ENCODE measurements at places on chromosomes 11 and 22. TPM values are rescaled to one million over a fixed set of nuclear protein-coding genes. Genes with fewer than 3 reads are reported as not detected.

The PRCP gene
- 22.7 TPM for total RNA-seq

The SLC6A5 gene
- total RNA-seq: not detected

The DKK3 gene
- not detected for total RNA-seq

The HTR3A gene
- not detected for total RNA-seq

The SLCO2B1 gene
- not detected for total RNA-seq

The RIMBP3C gene
- total RNA-seq: 0.34 TPM

The NTM gene
- total RNA-seq: not detected

The ART5 gene
- not detected for total RNA-seq

The GLYATL2 gene
- not detected for total RNA-seq

The SESN3 gene
- 62.0 TPM for total RNA-seq

The OR6T1 gene
- total RNA-seq: not detected

The PYGM gene
- total RNA-seq: 4.8 TPM

The KIF18A gene
- total RNA-seq: 13.1 TPM

The UBQLN3 gene
- total RNA-seq: not detected

The NRGN gene
- 6.1 TPM for total RNA-seq

The CTTN gene
- total RNA-seq: 53.7 TPM

The PRODH gene
- total RNA-seq: 1.0 TPM

The SGSM1 gene
- total RNA-seq: 0.64 TPM

The PNPLA5 gene
- not detected for total RNA-seq

The OR8G5 gene
- not detected for total RNA-seq

- DNase-seq: no peak
Observed at GRCh38 chr11:66971488-66971887, 3.6 kb upstream of the C11orf86 start.

DNA sequence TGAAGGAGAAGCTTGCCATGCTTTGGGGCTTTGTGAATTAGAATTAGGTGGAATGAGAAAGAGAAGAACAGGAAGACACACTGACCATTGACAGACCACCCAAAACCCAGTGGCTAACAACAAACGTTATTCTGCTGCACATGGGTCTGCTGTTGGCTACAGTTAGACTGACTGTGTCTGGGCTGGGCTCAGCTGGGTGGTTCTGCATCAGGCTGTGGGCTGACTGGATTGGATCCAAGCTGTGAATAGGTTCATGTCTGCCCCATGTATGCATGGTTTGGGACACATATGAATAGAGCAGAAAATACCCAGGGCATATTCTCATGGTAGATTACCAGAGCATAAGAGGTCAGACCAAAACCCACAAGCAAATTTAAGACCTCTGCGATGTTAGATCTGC lies 11.7 kb upstream of the LDLRAD3 start:
- no peak for DNase-seq

GRCh38 chr11:114880442-114880841 lies 202.1 kb downstream of the NXPE2 start:
- DNase-seq: no peak

DNA sequence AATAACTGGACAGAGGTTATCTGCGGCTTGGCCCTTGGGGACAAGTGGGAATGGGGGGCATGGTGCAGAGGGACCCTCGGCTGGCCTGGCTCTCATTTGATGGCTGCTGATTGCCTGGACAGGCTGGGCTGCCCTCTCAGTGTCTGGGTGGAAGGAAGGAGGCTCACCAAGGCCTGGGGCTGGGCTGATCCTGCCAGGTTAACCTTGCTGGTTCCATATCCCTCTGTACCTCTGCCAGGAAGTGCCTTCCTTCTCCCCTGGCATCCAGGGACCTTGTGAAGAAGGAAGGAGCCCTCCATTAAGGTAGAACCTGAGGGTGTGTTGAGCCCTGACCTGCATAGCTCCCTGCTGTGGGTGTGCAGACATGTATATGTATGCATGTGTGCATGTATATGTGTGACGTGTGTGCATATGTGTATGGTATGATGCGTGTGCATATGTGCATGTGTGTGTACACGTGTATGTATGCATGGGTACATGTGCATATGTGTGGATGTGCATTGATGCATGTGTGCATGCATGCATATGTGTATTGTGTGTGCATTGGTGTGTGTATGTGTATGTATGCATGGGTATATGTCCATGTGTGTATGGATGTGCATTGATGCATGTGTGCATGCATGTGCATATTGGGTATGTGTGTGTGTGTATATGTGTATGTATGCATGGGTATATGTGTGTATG lies 433.9 kb downstream of the TBC1D22A start:
- DNase-seq: no peak

DNA sequence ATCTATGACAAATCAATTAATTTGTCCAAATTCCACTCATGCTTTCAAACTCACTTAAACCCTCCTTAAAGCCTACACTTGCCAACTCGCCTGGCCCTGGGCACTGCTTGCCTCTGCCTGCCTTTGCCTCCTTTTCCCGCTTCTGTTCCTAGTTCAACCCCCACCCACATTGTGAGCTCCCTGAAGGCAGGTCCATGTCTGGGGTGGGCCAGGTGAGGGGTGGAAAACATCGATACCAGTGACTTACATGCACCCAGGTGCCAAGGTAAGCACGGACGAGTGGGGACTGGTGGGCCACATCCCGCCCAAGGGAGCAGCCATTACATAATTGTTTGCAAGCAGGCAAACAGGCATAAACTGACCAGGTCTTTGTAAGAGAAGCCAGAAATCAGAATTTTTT lies 146.2 kb downstream of the ST3GAL4 start:
- no peak for DNase-seq

- no peak for DNase-seq
Observed at GRCh38 chr11:117490911-117491310, 163.3 kb downstream of the CEP164 start.

- DNase-seq: no peak
Observed at GRCh38 chr11:128467610-128468041, 119.7 kb downstream of the ETS1 start.

GRCh38 chr11:17502630-17503029 lies 26.0 kb upstream of the ABCC8 start:
- DNase-seq: no peak

DNA sequence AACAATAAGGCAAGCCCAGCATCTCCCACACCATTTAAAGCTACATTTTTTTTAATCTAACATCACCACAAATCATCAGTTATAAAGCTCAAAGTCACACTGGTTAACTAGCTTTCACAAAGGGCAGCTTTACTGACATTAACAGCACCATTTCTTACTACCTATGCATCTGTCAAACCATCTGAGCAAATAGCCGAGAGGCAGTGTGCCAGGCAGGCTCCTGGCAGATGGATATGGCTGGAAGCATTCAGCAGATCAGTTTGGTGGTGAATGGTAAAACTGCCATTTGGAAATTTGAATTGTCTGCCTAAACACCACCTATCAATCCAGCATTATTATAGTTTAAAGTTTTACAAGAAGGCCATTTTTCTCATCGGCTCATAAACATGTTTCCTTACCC lies 131.2 kb downstream of the TTC28 start:
- DNase-seq: no peak

DNA sequence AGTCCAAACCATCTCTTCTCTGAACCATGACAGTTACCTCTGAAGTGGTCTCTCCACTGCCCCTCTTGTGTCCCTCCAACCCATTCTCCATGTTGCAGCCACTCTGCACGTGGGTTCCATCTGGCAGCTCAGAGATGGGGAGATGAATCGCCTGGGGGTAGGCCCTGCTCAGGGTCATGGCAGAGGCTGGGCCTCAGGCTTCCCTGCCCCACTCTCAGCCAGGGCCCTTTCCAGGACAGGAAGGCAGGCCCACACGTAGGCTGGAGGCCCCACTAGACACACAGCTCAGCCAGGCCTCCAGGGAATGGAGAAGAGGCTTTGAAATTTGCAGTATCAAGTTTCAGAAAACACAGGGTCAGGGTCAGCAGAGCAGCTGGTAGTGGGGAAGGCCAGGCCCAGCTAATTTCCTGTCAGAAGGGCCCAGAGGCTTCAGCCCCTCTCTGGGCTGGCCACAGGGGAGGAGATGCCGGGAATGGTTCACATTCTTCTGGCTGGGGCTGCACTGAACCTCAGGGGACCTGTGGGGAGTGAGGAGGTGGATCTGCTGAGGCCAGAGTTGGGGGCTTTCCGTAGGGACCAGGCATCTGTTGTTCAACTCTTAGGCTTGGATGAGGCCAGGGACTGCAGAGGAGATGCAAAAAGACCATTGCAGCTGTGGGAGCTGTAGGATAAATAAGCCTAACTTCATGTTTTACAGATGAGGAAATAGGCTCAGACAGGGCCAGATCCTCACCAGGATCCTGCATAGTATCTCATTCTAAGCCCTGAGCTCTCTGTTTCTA lies 101.6 kb downstream of the SWAP70 start:
- DNase-seq: no peak

DNA sequence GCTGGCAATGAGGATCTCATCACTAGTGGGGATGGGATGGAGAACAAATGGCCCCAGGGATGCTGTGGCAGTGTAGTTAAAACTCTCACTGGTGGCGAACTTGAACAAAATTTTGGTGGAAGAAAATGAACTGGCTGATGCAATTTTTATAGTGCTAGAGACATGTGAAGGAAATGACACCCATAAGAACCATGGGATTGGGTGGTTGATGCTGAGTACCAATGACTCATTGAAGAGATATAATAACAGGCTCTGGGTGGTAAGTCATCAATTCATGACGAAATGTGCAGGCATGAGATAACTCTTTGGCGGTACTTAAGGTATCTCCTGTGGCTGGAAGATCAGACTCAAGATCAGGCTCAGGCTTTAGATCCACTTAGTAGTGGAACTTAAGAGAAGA lies 172.9 kb upstream of the DDI1 start:
- DNase-seq: no peak

DNA sequence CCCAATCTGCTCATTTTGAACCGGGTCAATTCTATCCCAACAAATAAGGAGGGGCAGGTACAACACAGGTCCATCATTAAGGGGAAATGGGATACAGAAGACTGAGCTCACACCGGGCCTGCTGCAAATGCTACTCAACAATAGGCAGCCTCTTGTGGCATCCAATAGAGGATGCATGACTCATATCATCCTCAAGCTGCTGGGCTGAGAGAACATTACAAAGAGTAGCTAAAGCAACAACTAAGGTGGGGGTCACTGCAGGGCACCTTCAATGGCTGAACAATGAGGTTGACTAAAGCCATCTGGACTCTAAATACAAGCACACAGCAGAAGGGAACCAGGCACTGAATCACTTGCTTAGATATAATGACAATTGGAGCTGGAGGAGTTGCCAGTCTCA lies 130.1 kb upstream of the SYN3 start:
- DNase-seq: no peak

- DNase-seq: no peak
Observed at GRCh38 chr22:23264610-23265367, 84.5 kb downstream of the BCR start.

DNA sequence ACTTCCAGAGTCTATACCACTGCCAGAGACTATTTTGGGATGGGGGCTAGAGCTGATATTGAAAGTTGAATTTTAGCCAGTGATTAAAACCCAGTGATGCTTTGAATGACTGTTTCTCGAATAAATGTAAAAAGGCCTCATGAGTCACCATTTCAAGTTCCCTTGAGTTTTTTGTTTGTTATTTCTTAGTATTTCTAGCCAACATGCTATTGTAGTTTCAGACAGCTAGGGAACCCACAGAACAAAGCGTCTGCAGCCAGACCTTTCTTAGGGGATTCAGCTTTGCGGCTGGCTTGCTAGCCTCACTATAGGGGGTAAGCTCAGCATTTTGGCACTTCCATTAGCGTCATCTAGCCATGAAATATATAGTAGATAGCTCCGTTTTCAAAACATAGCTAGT lies 66.5 kb downstream of the DBX1 start:
- DNase-seq: no peak

GRCh38 chr11:46112961-46113607 lies 8.2 kb downstream of the PHF21A start:
- peak; percentile 20 for DNase-seq

GRCh38 chr11:99366546-99366945 lies 345.8 kb downstream of the CNTN5 start:
- no peak for DNase-seq

- DNase-seq: no peak
Observed at GRCh38 chr11:16512899-16513241, 156.5 kb upstream of the SOX6 start.

GRCh38 chr22:37680191-37680851 lies 4.9 kb downstream of the LGALS1 start:
- no peak for DNase-seq

GRCh38 chr11:68215087-68215445 lies 2.0 kb upstream of the KMT5B start:
- DNase-seq: no peak

DNA sequence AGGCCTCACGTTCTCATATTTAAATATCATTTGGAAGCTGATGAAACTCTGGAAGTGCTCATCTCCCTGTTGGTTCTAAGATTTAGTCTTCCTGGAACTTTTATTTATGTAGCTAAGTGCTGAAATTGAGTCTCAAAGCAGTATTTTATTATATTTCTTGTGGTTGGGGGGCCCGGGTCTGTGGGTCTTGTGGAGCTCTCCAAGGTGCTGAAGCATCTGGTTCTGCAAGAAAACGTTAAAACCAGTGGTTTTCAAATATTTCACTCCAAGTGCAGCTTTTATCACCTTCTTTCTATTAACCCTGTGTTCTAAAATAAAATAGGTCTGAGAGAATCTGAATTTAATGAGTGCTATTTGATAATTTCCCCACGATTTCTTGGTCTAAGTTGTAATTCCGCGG lies 1404.8 kb downstream of the TBC1D22A start:
- no peak for DNase-seq

DNA sequence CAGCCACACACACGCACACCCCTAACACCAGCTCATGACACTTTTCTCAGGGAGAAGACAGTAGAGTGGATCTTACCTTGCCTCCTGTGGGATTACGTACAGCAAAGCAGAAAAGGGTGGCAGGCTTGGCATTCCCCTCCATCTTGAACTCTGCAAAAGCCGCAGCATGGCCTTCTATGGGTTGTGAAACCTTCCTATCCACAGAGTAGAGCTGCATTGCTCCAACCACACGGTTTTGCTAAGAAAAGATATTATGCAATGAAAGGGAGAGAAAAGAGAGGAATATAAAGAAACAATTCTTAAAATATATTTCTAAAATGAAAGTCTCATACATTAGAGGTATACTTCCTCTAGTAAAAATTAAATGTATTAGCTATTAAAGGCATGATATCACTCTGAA lies 48.8 kb downstream of the CLTCL1 start:
- DNase-seq: no peak

DNA sequence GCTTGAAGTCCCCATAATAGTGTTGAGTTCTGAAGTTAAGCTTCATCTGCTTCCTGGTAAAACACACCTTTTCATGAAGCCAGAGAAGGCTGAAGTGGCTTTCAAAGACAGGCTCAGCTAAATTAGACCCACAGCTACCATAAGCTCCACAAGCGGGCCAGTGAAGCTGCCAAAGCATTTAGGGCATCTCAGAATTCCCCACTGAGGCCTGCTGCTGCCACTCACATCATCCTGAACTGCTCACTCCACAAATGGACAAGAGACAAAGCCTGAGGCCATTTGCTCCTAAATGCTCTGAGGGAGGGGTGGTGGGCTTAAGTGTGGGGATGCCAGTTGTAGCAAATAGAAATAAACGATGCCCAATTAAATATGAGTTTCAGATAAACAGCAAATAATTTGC lies 14.6 kb downstream of the CCDC83 start:
- no peak for DNase-seq

GRCh38 chr22:17548010-17548755 lies 15.1 kb upstream of the SLC25A18 start:
- no peak for DNase-seq

- DNase-seq: no peak
Observed at GRCh38 chr22:27336151-27337090, 465.1 kb downstream of the MN1 start.

- no peak for DNase-seq
Observed at GRCh38 chr11:76169473-76169896, 36.8 kb downstream of the WNT11 start.

Measured in activated T-helper 1 cell treated with anti-CD3 and anti-CD28 coated beads, Interleukin-12 subunit alpha, Interleukin-12 subunit beta, Interleukin-2, Interleukin-4 antibody, amounts not matched to agents 30 ng/mL and 10 ng/mL and 1 ng/mL, durations not matched to agents 14 hours and 24 hours and 36 hours (primary cell).